ENCODE measurements at places on chromosomes 13 and 19. TPM values are rescaled to one million over a fixed set of nuclear protein-coding genes. Genes with fewer than 3 reads are reported as not detected.

GRCh38 chr13:113880651-113881611 is 17.1 kb upstream of the GAS6 start:
- H3K4me3 ChIP-seq, result no peak overlapping the region
- no peaks in the 10 kb centered on the region for H3K27me3 ChIP-seq
- H3K4me1 ChIP-seq, result peaks cover 39% of the 10 kb centered on the region
- no peak for DNase-seq
- H3K27ac ChIP-seq, result peak overlapping the region; percentile 82

DNA sequence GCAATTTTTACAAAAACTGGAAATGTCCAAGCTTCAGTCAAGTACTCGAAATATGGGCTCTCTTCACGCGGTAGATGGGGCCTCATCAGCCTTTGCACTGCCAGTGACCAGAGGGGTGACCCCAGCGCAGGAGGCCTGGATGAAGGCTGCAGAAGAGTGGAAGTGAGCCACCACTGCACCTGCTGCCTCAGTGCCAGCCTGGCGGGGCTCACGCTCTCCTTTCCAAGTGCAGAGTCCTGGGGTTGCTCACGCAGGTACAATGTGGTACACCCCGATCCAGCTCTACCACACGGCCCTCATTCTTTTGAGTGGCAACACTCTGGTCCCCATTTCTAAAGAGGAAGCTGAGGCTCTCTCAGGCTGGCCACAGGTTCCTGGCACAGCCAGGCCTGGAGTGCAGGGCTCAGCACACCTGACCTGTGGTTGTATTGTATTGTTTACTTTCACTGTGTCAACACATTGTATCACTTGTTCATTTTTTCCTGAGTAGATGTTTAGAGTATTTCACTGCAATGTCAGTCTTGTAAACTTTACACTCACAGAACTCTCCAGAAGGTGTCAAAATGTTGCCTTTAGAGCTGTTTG is 97.3 kb upstream of the SOX1 start:
- peaks cover 4% of the 10 kb centered on the region for H3K4me1 ChIP-seq
- H3K36me3 ChIP-seq, result no peaks in the 10 kb centered on the region
- no peak overlapping the region for H3K27ac ChIP-seq
- no peak for DNase-seq

- no peaks in the 10 kb centered on the region for H3K4me1 ChIP-seq
- no peaks in the 10 kb centered on the region for H3K27me3 ChIP-seq
- H3K4me3 ChIP-seq, result no peak overlapping the region
- no peak for DNase-seq
- no peaks in the 10 kb centered on the region for H3K36me3 ChIP-seq
Observed at GRCh38 chr13:66745307-66745706, 484.8 kb downstream of the PCDH9 start.

- DNase-seq, result no peak
- no peaks in the 10 kb centered on the region for H3K36me3 ChIP-seq
- peak overlapping the region; percentile 71 for H3K4me3 ChIP-seq
- no peaks in the 10 kb centered on the region for H3K27me3 ChIP-seq
- H3K4me1 ChIP-seq, result peaks cover 20% of the 10 kb centered on the region
- H3K27ac ChIP-seq, result peak overlapping the region; percentile 49
Observed at GRCh38 chr13:20704459-20705069, 1.1 kb downstream of the IL17D start.

- H3K27ac ChIP-seq, result no peak overlapping the region
- no peaks in the 10 kb centered on the region for H3K27me3 ChIP-seq
- H3K4me3 ChIP-seq, result no peak overlapping the region
- H3K36me3 ChIP-seq, result no peaks in the 10 kb centered on the region
Observed at GRCh38 chr13:65892859-65893258, 1337.3 kb downstream of the PCDH9 start.

NLRP9 gene
- total RNA-seq, result not detected

FGF22 gene
- total RNA-seq, result not detected

KIR3DL2 gene
- not detected for total RNA-seq

MYO16 gene
- not detected for total RNA-seq

LIPE gene
- 44.5 TPM for total RNA-seq

SMIM24 gene
- total RNA-seq, result not detected

FXYD7 gene
- total RNA-seq, result not detected

EDNRB gene
- 21.3 TPM for total RNA-seq
